Activated T-cell treated with anti-CD3 and anti-CD28 coated beads, Interleukin-2, amount 50 U/mL, for 24 hours (primary cell): ENCODE measurements at places on chromosomes 2 and 18.

DNA sequence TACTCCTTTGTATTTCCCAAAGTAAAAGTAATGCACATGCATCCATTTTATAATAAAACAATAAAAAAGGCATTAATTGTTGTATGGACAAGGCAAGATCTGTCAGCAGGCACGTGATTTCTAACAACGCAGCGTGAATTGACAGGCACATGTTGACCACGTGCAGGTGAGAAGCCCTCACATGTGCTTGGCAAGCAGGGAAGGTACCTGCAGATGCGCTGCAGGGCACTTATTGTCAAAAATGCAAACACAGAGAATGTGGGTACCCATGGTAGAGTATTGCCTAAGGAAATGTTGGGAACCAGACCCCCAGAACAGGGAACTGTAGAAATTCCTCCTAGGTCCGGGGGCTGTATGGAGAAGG, 515.0 kb upstream of the HS6ST1 start:
- DNase-seq, result no peak

GRCh38 chr2:28802975-28803429, 7.6 kb upstream of the SPDYA start:
- DNase-seq, result no peak

GRCh38 chr2:215900843-215901242, 112.5 kb downstream of the MREG start:
- no peak for DNase-seq

DNA sequence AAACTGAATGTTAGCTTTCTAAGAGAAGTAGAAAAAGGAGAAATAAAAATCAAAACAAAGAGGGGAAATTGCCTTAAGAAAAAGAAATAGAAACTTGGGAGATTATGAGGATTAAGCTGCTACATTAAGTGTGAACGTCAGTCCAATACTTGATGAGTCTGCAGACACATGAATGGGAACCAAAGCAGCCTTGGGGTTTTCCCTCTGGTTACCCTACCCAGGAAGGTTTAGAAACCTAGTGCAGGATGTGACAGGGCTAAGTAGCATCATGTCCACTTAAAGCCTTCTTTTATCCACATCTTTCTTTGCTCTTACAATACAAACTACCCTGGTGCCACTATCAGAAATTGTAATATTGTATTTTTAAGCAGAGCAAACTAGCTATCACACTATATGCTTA, 22.3 kb downstream of the SLC35F5 start:
- DNase-seq, result no peak

GRCh38 chr2:185526161-185526560, 212.4 kb upstream of the FSIP2 start:
- no peak for DNase-seq

DNA sequence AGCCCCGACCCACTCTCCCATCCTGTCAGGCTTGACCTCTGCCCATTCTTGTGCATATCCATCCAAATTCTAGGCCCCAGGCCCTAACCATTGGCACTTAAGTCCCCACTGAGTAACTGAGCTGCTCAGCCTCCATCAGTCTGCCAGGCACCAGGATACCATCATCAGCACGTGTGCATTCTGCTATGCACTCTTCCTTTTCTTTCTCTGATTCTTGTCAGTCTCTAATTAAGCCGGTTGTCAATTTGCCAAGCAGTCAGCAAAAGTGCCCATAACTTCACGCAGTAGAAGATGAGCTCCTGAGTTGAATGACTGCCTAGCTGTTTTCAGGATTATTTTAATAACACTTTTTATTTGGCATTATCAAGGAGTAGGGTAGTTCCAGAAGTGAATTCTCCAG, 107.2 kb downstream of the FEZ2 start:
- DNase-seq, result no peak
